ENCODE measurements at places on chromosomes 7 and 10.
A peak's percentile ranks its signal among the peaks of the same experiment; 100 is the strongest.

GRCh38 chr7:135784013-135784412, 35.4 kb upstream of the FAM180A start:
- DNase-seq, result no peak

DNA sequence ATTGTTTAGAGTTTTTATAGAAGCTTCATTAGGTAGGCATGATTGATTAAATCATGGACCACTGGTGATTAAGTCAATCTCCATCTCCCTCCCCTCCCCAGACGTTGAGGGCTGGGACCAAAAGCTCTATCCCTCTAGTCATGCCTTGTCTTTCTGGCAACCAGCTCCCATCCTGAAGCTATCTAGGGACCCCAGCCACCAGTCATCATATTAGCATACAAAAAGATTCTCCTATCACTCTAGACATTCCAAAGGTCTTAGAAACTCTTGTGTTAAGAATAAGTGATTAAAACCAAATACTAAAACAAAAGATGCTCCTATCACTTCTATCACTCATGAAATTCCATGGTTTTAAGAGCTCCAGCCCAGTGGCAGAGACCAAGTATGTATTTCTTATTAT, 178.2 kb downstream of the RAPGEF5 start:
- no peak for DNase-seq

DNA sequence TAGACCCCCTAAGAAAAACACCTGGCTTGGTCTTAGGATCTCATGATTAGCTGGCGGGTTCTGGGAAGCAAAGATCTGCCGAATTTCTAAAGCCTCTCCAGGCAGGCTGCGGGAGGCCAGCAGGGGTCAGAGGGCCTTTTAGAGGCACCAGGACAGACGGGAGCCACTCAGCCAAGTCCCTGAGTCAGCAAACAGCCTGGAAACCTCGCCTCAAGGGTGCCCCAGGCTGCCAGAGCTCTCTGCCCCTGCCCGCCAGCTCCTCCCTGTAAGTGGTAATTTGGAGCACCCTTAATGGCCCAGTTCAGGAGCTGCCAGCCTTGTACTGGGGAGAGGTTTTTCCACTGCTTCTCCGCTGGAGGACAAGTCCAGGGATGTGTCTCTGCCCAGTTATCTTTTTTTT, 88.7 kb downstream of the HIP1 start:
- no peak for DNase-seq

DNA sequence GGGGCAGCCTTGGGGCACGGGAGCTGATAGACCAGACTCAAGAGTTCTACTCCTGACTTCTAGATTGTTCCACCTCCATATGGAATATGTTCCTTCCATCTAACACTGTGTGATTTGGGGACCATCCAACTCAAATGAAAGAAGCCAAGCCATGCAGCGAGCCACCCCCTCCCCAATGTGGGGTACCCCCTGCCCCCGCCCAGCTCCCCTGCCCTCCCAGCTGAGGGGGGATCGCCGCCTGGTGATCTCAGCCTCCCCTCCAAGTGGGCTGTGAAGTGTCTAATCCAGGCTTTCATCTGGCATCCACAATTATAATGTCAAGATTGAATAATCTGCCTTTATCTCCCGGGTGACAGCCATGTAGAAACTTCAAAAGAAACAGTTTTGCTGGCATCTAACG, 246.1 kb downstream of the RPS24 start:
- no peak for DNase-seq

GRCh38 chr7:41294556-41295454, 408.1 kb downstream of the INHBA start:
- DNase-seq, result no peak

GRCh38 chr7:151376218-151376902, 33.5 kb downstream of the WDR86 start:
- DNase-seq, result no peak

DNA sequence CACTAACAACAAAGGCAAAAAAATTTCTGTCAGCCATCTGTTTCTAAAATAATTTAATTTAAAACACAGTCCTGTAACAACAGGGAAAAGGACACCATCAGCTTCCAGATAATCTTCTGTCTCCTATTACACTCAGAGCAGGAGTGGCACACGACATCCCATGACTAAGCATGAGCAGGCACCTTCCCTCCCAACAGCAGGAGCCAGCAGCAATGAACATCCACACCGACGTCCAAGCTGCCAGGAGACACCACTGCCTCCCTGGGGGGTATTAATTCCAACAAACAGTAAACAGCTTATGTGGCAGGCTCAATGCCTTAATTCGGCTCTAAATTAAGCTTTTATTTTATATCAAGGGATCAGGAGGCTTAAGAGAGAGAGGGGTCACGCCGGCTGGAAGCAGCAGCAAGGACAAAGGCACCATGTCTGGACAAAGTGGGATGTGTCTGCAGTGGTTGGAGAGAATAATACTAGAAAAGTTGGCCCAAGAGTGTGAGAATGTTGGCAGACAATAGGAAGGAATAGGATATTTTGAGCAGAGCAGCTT, 45.7 kb downstream of the KIAA1549 start:
- DNase-seq, result peak; percentile 99

Measured in COLO829 (cell line).